ENCODE measurements at places on chromosomes 6 and 20.

DNA sequence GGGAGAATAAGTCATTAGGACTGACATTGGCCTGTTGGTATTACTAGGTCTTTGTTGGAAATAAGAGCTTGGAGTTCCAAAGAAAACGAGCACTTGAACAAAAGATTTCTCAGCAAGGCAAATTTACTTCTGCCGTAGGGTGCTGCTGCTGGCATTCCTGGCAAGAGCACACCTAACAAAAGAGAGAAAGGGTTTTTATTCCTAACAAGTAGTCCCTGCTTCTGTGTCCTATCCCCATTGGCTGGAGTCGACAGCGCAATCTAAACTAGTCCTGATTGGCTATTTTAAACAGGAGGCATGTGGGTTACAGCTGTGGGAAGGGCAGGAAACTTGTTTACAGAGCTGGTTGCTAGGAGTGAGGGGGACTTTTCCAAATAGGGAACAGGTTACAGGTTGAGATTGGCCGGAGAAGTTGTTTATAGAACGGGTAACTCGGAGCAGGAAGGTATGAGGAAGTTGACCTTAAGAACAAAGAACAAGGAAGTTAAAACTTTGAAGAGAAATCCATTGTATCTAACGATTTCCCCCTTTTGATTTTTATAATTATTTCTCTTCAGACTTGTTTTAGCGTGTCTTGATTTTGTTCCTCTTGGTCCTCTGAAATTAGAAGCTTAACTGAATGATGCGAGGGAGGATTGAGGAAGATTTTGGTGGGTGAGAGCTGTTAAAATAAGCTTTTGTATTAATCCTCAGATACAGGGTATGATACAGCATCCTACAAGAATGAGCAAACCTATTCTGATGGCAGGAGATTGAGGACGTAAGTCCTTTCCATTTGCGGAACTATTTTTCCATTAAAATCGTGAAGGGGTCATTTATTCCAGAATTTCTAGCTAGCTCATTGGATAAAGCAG is 3.4 kb upstream of the ZNFX1 start:
- no peak for DNase-seq

GRCh38 chr20:17882065-17882833 is 86.3 kb downstream of the SNX5 start:
- no peak for DNase-seq

- no peak for DNase-seq
These were observed 501.1 kb upstream of the POU3F2 start for GRCh38 chr6:98333273-98333672.

GRCh38 chr6:5044866-5045265 is 40.3 kb upstream of the PPP1R3G start:
- no peak for DNase-seq

DNA sequence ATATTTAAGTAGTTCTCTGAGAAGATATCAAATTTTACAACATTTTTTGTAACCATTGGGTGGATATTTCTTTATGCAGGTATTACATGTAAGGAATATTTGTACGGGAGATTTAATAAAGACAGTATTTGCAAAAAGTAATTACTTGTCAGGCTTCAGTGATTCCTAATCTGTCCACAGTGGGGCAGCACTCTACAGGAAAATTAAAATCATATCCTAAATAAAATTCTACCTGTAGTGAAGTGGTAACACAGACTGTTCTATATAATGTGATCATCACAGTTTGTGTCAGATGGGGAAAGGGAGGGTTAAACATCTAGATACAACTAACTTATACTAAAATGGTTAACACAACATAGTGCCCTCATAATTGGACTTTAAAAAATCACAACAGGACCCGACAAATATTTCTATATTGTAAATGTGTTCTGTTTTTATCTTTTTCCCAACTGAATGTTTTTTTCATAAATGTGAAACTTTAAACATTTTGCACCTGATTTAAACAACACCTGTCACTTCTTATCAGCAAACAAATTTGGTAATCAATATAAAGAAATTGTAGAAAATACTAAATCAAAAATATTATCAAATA is 145.6 kb upstream of the MANEA start:
- DNase-seq: no peak

GRCh38 chr20:54984104-54984448 is 508.7 kb downstream of the DOK5 start:
- DNase-seq: no peak

- no peak for DNase-seq
These were observed 67.5 kb downstream of the VEGFA start for GRCh38 chr6:43837507-43837906.

GRCh38 chr6:16683641-16684194 is 77.5 kb downstream of the ATXN1 start:
- DNase-seq: no peak

GRCh38 chr6:131096786-131097185 is 33.7 kb upstream of the EPB41L2 start:
- no peak for DNase-seq

DNA sequence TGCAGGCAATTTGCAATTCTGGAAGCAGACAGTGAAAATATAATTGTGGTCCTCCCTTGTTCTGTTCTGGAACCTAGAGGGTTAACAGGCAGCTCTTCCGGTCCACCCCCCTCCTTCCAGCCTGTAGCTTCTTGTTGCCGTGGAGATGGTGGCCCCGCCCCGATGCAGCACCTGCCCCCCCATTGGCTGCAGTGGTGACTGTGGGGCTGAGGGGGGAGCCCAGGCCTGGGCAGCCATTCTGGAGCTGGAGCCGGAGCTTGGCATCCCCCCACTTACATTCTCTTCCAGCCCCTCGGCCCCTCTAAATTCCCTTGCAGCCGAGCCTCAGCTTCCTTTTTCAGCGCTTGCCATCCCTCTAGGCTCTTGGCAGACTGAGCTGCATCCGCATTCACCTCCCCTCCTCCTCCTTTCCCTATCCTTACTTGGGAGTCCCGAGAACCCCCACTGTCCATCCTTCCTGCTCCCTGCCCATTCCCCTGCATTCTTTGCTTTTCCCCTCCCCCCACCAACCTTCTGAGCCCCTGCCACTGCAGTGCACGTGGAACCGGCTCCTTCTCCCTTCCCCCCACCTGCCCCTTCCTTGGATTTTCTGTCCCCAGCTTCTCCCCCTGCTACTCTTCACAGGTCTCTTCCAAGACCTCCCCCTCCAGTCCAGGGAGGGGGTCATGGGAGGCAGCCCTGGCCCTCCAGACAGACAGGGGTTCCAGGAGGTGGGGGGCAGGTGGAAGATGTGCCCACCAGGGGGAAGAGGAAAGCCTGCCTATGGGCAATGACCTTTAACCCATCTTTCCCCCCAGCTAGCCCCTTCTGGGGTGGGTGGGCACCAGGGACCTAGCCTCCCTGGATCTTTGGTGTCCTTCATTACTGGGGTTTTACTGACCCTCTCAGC is 11.4 kb downstream of the SYNGAP1 start:
- peak; percentile 88 for DNase-seq

DNA sequence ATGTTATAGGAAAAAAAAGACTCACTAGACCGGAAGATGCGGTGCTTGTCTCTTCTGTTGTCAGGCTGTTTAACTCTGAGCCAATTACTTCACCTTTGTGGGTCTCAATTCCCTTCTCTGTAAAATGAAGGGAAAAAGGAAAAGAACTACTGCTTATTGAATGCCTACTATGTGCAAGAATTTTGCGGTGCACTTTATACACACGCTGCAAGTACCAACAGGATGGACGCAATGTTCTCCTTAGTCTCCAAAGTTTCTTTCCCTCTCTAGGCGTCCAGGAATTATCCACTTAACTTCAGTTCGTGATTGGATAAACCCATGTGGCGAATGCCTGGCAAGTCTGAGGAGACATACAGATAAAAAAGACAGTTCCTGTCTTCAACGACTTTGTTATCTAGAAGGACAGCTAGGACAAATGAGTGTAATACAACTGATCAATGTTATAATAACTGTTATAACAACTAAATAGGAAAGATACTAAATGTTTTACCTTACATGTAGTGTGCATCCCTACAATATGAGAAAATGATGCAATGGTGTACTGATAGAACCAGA is 69.0 kb upstream of the JARID2 start:
- no peak for DNase-seq

DNA sequence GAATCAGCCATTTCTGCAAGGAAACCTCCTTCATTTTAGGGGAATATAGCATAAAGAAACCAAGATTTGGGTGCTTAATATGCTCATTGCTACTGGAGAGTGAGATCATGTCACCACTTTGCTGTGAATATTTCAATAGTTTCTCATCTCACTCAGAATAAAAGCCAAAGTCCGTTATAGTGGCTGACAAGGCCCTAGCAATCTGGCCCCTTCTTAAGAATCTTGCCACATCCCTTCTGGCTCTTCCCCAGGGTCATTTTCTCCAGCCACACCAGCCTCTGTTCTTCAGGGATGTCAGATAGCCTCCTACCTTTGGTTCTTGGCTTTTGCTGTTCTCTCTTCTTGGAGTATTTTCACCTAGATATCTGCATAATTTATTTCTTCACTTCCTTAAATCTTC is 24.8 kb upstream of the MLIP start:
- DNase-seq: no peak

- DNase-seq: peak; percentile 77
These were observed 6.5 kb downstream of the TGM6 start for GRCh38 chr20:2387180-2387577.

DNA sequence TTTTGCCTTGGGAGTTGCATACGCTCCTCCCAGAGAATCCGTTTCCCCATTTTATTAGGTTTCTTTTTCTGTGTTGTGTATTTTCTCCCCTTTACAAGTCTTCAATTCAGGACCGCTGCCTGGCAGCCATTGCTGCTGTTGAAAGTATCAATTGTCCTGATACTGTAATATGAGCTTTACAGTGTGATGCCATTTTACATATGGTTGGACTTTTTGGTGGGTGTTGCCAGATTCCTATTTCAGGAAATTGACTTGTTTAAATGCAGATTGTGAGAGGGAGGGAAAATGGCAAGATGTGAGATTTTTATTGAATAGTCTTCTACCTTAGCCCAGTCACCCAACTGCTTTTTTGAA is 1.2 kb downstream of the PANK2 start:
- no peak for DNase-seq

GRCh38 chr6:44072959-44073611 is 54.2 kb downstream of the MRPL14 start:
- DNase-seq: peak; percentile 79

DNA sequence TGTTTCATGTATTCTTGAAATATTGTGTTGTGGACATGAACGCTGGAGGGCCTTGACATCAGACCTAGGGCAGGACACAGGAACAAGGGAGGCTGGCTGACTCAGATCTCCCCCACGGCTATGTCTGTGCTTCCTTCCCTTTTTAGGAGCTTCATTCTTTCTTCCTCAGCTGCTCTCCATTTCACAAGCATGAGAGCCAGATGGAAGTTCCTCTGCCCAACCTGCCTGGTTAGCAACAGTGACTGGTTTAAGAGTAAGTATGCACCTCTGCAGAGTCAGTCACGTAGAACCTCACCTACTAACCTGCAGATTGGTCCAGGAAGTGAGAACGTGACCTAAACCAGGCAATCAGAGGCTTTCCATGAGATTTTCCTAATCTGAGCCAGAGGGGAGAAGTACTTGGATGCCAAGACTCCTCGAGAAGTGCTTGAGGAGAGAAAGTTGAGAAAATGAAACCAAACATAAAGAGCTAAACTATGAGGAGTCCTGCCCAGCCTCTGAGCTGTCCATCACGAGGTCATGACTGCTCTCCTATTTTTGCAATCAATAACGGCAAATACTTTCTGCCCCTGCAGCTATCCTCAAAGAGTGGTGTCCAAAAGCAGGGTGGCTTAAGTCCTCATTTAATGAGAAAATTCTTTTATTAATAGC is 465.2 kb upstream of the CITED2 start:
- no peak for DNase-seq

DNA sequence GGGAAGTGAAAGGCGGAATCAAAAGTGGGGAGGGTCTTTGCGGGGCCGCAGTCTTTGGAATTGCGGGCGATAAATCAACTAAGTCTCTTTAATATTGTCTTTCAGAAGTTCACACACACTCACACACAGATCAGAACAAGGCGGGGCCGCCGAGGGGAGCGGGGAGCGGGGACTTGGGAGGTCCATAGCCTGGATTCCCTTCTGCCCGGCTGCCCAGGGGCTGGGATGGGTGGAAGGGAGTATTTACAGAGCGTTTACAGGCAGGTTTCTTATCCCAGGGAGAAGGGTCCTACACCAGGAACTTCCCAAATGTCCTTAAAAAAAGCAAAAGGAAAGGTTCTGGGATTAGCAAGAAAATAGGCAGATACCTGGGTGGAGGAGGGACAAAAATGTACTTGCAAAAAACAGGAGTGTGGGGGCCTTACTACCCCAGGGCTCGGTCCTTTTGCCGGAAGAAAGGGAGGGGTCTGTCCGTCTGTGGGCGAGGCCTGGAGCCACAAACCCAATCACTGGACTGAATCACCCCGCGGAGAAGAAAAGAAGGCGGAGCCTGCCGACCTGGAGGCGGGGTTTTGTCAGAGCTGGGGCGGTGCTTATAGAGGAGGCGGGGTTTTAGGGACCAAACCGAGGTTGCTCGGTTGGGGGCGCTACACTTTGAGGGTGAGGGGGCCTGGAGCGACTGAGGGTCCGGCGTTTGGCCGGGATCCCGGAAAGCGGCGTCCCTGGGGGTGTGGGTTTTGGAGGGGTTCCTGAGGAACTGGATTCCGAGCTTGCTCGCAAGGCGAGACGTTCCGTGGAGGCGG is 3.2 kb downstream of the PRRT1 start:
- peak; percentile 89 for DNase-seq

- peak; percentile 69 for DNase-seq
These were observed 697 bp upstream of the CEP43 start for GRCh38 chr6:166998256-166999144.

GRCh38 chr6:30206799-30207618 is 6.2 kb downstream of the TRIM26 start:
- DNase-seq: no peak

DNA sequence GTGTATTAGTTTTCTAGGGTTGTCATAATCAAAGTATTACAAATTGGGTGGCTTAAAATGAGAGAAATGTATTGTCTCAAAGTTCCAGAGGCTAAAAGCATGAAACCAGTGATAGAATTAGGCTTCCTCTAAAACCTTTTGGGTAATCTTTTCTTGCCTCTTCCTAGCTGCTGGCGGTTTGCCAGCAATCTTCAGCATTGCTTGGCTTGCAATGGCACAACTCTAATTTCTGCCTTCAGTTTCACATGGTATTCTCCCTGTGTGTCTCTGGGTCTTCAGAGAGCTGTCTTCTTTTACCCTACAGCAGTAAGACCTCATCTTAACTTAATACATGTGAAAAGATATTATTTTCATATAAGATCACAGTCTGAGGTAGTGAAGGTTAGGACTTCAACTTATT is 479.1 kb upstream of the GJE1 start:
- no peak for DNase-seq

Measured in activated CD8-positive, alpha-beta memory T cell treated with anti-CD3 and anti-CD28 coated beads for 24 hours (primary cell).